NCI-H1105 treated with DMSO at 0.1 percent for 48 hours (cell line): ENCODE measurements at places on chromosomes 4 and X.
A peak's percentile ranks its signal among the peaks of the same experiment; 100 is the strongest.

DNA sequence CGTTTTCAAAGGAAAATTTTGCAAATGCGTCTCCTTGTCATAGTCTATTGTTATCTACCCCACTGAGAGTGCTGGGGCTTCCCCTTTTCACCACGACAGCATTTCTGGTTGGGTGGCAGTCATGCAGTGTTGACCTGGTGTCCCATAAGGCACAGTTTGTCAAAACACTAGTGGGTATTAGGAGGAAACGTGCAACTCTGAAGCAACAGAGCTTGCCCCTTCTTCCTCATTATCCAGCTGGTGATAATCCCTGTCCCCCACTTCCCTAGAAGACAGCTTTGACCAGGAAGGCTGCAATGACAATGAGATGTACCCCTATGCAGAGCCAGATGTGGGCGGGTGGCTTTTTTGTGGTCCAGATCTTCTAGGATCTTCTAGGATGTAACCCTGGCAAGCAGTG lies 1.8 kb downstream of the TBC1D1 start:
- DNase-seq, result no peak

GRCh38 chr4:184408021-184408683 lies 66.2 kb downstream of the IRF2 start:
- DNase-seq, result no peak

DNA sequence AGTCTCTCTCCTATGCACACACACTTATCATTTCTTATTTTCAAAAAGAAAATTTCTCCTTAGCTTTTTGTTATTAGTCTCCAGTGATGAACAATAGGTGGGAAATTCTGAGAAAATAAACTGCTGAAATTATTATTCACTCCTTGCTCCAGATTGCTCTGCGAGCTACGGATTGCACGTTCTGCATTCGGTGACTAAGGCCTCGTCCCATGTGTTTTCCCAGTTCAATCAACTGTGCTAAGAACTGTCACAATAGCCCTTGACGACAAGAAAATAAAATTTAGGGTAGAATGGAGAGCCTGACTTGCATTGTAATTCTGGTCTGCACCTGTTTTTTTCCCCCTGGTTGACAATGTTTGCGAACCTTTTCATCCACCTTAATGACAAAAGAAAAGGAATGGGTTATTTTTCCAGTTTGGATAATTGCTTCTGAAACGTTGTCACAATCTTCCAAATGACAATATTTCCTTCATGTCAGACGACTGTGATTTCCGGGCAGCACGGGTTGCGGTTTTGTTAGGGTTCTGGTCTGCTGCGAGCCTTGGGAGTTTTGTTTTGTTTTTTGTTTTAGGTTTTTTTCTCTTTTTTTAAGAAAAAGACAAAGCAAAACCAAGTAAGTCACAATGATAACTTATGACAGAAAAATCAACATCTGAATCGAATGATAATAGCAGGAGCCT lies 124.5 kb upstream of the NOCT start:
- peak; percentile 78 for DNase-seq

- no peak for DNase-seq
These were observed 155.8 kb upstream of the IGFBP7 start for GRCh38 chr4:57265831-57266582.

DNA sequence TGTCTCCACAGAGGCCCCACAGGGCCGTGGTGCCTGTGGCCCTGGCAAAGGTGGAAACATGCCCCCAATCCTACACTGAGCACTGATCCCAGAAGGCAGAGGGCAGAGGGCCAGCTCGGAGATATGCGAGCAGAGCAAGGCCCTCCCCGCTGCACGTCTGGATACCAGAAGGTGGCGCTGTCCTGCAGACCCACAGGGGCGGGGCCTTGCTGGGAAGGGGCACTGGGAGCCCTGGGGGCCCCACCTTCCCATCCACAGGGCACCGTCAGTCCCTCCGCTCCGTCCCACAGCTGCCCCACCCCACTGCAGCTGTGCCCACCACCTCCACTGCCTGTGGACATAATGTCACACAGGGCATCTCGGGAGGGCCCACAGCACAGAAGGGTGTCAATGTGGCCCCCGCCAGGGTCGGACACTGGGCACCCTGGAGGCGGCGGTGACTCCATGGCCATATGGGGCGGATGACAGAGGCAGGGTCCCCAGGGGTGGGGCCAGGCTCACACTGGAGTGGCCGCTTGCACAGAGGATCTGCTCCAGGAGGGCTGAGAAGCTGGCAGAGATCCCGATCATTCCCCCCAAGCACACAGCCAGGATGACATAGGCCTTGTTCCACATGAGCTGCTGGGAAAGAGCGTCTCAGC lies 4.8 kb downstream of the SLC49A3 start:
- DNase-seq, result no peak

DNA sequence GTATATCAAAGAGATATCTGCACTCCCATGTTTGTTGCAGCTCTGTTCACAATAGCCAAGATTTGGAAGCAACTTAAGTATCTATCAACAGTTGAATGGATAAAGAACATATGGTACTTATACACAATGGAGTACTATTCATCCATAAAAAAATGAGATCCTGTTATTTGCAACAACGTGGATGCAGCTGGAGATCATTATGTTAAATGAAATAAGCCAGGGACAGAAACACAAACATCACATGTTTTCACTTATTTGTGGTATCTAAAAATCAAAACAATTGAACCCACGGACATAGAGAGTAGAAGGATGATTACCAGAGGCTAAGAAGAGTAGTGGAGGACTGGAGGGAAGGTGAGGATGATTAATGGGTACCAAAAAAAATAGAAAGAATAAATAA lies 14.2 kb downstream of the IQCM start:
- no peak for DNase-seq

DNA sequence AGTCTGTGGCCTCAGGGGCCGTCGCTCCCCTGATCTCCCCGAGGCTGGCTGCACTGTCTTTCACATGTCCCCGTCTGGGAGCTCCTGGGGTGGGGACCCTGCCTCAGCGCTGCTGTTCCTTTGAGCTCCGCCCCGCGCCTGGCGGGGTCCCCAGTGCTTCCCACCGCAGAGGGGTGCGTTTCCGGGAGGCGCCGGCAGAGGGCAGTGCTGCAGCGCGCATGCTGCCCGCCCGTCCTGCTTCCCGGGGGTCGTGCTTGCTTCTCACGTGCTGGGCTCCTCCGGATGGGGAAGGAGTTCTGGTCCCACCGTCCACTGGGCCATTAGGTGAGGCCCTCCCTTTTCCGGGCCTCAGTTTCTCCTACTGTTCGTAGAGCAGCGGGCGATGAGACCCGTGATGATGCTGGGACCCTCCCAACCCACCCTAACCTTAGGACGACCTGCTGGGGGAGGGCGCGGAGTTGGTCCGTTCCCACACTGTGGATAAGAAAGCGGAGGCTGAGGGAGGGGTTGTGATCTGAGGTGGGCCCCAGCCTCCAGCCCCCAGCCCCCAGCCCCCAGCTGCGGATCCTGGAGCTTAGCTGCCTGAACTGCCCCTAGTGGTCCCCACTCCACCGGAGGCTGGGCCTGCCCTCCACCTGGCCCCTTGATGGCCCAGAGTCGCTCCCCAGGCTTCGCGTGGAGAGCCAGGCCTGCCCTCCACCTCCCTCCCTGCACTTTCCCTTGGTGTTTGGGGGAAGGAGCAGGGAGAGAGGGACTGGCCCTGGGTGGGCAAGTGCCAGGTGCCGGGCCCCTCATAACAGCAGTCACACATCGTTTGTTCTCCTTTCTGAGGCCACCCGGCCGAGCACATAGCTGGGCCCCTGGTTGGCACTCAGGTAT lies 15.3 kb downstream of the CPZ start:
- DNase-seq, result peak; percentile 1

GRCh38 chr4:151192556-151193235 lies 84.3 kb upstream of the PRSS48 start:
- no peak for DNase-seq

- DNase-seq, result no peak
These were observed 4.3 kb downstream of the IL15 start for GRCh38 chr4:141640696-141641095.

DNA sequence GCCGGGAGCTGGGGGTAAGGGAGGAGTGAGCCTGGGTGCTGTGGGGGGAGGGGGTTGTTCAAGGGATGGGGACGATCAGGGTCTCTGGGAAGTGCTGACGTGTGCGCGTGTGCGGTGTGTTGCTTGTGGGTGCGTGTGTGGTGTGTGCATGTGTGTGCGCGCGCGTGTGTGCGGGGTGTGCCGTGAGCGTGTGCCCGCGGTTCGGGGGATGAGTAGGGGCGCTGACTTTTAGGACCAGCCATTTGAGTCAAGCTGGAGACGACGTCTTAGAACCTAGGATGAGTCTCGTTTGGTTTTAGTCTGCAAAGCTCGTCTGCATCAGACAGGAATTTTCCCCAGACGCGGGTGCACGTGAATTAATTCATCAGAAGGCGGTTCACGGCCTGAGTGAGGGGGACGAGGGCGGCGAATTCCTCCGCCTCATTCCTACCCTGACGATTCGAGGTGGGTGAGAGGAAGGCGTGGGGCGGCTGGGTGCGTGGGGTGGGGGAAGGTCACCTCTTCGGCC lies 950 bp upstream of the TMEM271 start:
- no peak for DNase-seq

GRCh38 chr4:35175894-35176293 lies 1068.4 kb downstream of the ARAP2 start:
- DNase-seq, result peak; percentile 13

- DNase-seq, result peak; percentile 51
These were observed 44.8 kb upstream of the PRSS12 start for GRCh38 chr4:118397623-118397979.

DNA sequence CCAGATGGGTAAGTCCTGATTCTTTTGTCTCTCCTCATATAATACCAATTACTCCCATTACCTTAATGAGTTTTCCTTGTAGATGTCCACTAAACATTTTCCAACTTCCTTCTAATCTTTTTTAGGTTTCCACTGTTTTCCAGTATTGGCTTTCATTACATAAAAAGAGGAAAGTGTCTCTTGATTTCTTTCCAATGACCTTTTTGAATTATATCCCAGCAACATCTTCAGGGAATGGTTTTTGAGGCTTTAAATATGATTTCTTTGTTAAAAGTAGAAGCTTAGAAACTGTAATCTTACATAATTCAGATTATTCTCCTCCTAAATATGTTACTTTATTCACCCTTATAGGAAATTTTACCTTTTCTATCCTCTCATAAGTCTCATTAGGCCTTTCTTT lies 135.0 kb downstream of the AWAT2 start:
- DNase-seq, result no peak

- no peak for DNase-seq
These were observed 82.3 kb upstream of the S100G start for GRCh38 chrX:16567681-16568080.

- no peak for DNase-seq
These were observed 212.7 kb downstream of the CENPC start for GRCh38 chr4:67332627-67333026.

- DNase-seq, result no peak
These were observed 2.7 kb upstream of the NKX3-2 start for GRCh38 chr4:13546941-13547484.

GRCh38 chrX:151815398-151815797 lies 80.9 kb downstream of the CNGA2 start:
- no peak for DNase-seq

- no peak for DNase-seq
These were observed 56.5 kb upstream of the PGM2 start for GRCh38 chr4:37770016-37770415.

DNA sequence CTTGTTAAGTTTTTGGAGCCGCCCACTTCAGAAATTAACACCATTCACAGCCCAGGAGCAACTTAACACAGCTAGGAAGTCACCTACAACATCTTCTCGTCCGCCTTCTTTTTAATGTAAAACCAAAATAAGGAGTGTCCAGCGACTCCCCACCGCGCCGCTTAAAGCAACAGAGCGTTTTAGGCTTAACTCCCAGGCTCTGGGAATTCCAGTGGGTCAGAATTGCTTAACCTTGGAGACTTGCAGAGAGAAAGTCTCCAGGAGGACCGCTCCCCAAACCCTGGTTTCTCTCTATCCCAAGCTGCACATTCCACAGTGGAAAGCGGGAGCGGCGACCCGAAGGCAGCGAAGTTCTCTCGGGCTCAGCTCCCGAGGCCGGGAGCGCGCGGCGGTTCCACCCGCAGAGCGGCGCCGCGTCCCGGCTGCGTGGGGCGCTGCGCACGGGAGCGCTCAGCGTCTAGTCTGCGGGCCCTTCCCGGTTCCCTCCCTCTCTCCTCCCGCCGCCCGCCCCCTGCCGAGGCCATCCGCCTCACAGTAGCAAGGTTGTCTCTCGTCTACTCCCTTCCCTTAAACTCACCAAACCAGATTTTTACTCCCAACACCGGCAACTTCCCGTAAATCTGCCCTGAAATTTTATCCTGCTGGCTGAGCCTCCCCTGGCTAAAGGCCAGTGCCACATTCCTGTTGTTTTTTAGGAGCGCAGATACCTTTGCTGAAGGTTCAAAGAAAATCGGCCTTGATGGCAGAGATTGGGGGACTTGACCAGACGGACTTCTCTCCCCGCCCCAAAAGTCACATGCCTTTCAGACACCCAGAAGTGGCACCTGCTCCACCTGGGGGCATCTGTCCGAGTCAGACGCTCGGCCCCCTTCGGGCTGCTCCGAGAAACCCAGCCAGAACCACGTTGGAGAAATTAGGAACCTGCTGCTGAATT lies at the start of gene RBM47:
Gene RBM47, minus strand, starts transcription at position 464 of the 934 bp plus-strand sequence. CDS start 190,971 bp downstream, outside the sequence.
- DNase-seq, result peak; percentile 9

- no peak for DNase-seq
These were observed 193.1 kb downstream of the PARM1 start for GRCh38 chr4:75126058-75126457.

DNA sequence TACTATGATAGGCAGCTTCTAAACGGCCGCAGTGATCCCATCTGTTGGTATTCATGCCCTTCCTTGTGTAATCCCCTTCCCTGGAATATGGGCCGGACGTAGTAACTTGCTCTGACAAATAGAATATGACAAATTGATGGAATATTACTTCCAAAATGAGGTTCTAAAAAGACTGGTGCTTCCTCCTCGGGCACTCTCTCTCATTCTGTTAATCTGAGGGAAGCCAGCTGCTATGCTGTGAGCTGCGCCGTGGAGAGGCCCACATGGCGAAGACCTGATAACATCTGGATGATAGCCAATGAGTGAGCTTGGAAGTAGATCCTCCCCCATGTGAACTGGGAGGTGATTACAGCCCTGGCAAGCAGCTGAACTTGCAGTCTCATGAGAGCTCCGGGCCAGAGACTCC lies 27.2 kb upstream of the SLC25A4 start:
- DNase-seq, result peak; percentile 74

DNA sequence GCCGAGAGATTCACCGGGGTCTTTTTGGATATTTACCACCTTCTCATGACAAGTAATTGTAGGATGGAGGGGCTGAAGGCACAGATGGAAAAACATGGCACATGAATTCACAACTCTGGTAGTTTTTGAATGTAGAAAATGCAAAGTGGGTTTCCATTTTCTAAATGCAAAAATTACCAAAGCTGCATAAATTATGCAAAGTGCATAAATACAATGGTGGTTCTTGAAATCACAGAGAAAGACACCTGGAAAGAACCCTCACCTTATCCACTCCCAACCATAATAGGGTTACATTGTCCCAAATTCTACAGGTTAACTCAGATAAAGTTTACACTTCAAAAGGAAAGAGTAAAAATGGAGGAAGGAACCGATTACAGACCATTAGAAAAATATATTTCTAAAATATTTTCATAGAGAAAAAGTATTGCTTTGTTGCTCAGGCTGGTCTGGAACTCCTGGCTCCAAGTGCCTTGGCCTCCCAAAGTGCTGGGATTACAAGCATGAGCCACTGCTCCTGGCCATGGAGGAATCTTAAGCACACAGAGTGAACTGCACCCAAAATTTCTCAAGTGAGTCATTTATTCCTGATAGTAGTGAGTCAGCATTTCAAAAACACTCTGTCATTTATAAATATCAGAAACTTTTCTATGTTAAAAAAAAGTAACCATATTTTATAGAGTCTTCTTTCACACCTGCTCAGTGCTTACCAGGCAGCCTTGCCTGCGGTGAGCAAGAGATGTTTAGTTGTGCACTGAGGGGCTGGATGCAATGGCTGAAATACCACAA lies 101.4 kb downstream of the FIP1L1 start:
- DNase-seq, result no peak

GRCh38 chrX:25068340-25068739 lies 52.6 kb upstream of the ARX start:
- DNase-seq, result no peak
